ENCODE measurements at places on chromosomes 3 and 15. TPM values are rescaled to one million over a fixed set of nuclear protein-coding genes. Genes with fewer than 3 reads are reported as not detected.

SCN11A gene
- not detected for total RNA-seq

C15orf62 gene
- total RNA-seq, result 0.12 TPM

SCAP gene
- total RNA-seq, result 47.3 TPM

PP2D1 gene
- total RNA-seq, result not detected

ATP13A5 gene
- total RNA-seq, result not detected

DNA sequence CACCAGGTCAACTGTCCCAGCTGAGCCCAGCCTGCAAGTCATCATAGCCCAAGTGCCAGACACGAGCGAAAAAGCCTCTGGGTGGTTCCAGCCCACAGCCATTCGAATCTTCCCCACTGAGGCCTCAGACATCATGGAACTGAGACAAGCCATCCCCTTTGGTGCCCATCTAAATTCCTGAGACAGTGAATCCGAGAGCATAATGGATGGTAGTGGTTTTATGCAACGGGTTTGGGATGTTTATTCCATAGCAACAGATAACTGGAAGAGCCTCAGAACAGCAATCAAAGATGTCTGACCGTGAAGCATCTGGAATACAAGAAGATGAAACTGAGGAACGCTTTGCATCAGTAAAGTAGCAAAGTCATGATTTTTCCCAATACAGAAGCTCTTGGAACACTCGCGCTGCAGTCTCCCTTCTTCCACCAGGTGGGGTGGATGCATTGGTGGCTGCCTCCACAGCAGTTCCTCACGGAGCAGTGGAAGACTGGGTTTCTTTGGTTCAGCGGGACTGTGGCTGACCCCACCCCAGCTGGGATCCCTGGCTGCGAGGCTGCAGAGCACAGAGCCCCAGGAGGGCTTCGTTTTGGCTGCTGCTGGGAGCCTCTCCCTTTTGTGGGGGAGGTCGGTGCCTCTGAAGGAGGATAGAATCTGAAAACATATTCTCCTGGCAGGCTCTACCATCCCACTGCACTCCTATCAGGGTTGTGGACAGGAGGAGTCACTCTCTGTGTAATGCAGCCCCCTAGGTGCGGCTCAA is 26.4 kb upstream of the PDE8A start:
- H3K36me3 ChIP-seq, result no peaks in the 10 kb centered on the region
- no peak for DNase-seq

DNA sequence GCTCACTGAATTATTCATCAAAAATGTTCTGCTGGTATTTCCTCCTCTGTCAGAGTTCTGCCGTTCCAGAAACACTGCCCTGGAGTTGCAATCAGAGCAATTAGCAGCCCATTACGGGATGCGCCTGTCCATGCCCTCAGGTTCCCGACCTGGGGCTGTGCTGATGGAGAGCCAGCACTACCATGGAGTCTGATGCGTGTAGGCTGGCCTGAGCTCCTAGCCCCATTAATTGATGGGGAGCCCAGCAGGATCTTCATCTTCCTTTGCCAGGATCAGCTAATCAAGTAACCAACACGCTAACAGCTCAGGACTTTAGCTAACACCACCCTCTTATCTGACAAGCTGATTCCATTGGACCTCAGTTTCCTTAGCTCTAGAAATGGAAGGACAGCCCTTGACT is 164.2 kb downstream of the ABHD5 start:
- no peaks in the 10 kb centered on the region for H3K36me3 ChIP-seq
- no peak overlapping the region for H3K4me3 ChIP-seq
- no peak overlapping the region for H3K27ac ChIP-seq
- H3K27me3 ChIP-seq, result peaks cover 1% of the 10 kb centered on the region
- DNase-seq, result no peak

DNA sequence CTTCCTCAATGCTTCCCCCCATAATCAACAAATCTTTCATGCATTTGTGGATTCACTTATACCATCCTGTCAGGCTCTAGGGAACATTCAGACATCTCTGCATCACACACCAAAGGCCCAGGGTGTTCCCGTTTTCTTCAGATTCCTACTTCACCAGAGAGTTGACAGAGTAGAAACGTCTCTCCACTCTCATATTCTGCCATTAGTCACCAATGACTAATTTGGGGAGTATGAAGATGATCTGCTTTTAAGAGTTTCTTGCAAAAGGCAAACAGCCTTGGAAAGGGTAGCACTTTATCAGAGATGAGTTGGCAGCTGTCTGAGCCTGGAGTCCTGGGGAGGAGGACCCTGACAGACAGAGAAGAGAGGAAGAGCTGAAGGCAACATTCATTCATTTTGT is 55.8 kb upstream of the DGKG start:
- no peaks in the 10 kb centered on the region for H3K36me3 ChIP-seq
- no peak overlapping the region for H3K4me3 ChIP-seq
- DNase-seq, result no peak
- H3K27me3 ChIP-seq, result no peaks in the 10 kb centered on the region
- peak overlapping the region; percentile 74 for H3K27ac ChIP-seq

DNA sequence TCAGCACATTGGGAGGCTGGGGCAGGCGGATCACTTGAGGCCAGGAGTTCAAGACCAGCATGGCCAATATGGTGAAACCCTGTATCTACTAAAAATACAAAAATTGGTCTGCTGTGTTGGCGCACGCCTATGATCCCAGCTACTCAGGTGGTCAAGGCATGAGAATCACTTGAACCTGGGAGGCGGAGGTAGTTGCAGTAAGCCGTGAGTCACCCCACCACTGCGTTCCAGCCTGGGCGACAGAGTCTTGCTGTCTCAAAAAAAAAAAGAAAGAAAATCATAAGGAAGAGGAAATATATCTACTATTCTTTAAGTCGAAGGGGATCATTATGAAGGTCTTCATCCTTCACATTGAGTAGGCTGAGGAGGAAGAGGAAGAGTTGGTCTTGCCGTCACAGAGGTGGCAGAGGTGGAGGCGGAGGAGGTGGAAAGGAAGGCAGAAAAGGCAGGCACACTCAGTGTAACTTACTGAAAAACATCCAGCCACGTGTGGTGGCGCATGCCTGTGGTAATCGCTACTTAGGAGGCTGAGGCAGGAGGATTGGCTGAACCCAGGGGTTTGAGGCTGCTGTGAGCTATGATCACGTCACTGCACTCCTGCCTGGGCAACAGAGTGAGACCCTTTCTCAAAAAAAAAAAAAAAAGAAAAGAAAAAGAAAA is 14.2 kb downstream of the CSK start:
- peaks cover 18% of the 10 kb centered on the region for H3K4me1 ChIP-seq
- DNase-seq, result no peak
- no peak overlapping the region for H3K4me3 ChIP-seq
- H3K36me3 ChIP-seq, result peaks cover 5% of the 10 kb centered on the region
- peak overlapping the region; percentile 51 for H3K27ac ChIP-seq
- no peaks in the 10 kb centered on the region for H3K27me3 ChIP-seq

- no peak overlapping the region for H3K4me3 ChIP-seq
- no peaks in the 10 kb centered on the region for H3K27me3 ChIP-seq
- DNase-seq, result no peak
Measured at GRCh38 chr3:14389716-14390115, 12.7 kb upstream of the SLC6A6 start.
